NCI-H1048 (cell line): ENCODE measurements at places on chromosomes 12 and 14.
A peak's percentile ranks its signal among the peaks of the same experiment; 100 is the strongest.

DNA sequence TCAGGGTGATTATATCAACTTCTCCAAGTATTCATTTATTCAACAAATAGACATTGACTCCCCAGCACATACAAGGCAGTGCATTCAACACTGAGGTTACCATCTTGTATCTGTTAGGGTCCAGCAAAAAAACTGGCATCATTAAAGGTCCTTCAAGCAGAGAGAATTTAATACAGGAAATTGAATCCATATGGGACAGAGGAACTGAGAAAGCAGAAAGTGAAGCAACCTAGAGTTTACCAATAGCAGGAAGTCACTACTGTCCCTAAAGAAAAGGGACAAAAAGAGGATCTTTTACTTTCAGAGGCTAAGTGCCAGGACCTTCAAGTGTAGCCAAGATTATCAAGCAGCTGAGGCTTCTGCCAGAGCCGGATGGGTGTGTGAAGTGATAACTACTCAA, 237.8 kb upstream of the TBX3 start:
- no peak for DNase-seq

DNA sequence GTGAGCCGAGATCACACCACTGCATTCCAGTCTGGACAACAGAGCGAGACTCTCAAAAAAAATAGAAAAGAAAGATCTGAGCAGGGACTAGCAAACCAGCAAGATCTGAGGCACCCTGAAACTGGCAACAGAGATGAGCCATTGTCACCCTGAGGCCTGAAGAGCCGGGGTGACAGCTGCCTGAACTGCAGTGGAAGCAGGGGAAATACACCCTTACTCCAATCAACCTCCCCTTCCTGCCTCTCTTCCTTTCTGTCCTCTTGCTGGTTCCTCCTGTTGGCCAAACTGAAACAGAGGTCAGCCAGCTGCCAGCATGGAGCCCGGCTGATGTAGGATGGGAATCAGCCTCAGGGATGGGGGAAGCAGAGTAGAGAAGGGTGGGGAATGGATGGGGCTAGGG, 192.0 kb downstream of the CHST11 start:
- no peak for DNase-seq

DNA sequence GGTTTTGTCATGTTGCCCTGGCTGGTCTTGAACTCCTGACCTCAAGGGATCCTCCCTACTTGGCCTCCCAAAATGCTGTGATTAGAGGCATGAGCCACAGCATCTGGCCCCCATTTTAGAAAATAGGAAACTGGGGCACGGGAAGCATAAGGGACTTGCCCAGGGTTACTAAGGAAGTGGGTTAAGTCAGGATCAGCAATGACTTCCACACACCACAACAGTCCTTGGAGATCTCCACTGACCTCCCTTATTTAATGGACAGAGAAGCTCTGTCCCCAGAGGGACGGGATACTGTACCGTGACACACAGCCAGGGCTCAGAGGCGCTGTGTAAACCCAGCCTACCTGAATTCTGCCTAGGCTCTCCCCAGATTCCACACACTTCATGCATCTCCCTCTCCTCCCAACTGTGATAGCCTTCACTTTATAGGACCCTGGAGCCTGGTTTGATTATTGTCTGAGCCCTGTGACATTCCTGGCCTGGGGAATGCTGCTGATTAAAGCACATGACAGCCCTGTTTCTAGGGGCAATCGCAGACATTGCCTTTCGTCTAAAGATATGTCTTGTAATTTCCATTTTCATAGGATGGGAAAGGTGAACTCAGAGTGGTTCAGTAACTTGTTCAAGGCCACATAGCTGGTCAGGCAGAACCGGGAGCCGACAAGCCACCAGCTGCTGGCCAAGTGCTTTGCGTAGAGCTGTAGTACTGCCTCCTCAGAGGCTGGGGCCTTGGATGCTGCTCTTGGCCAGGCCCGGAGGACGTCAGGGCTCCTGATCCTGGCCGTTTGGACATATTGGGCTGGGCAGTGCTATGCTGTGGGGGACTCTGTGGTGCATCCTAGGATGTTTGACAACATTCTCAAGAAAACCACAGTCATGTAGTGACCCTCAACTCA, 20.8 kb downstream of the SERPINA1 start:
- DNase-seq, result no peak

DNA sequence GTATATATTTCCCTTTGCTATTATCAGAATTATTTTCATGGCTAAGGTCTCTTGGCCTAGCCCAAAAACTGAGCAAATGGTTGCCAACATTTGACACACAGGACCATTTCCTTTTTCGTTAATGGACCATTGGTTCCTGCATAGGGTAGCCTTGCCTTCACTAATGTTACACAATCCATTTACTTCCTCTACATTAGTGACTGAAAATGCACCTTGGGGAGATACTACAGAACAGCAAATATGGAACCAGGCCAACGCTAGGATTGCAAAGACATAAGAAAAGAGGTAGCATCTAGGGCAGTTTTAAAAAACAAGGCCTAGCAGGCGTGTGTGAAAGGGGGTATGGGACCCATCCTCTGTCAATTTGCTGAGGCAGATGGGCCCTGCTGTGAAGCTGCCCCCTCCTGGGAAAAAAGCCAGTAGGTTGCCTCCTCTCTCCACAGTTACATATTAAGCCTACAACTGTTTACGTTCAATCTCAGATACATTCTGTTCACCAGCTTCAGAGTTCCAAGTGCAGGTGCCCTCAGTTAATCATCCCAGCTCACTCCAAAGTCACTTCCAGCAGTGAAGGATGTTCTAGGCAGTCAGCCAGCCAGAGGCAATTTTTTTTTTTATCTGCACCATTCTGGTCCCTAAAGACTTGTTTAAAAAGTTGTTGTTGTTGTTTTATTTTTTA, 15.0 kb downstream of the AQP6 start:
- no peak for DNase-seq

GRCh38 chr12:1204581-1205121, 213.6 kb downstream of the ERC1 start:
- DNase-seq, result no peak

DNA sequence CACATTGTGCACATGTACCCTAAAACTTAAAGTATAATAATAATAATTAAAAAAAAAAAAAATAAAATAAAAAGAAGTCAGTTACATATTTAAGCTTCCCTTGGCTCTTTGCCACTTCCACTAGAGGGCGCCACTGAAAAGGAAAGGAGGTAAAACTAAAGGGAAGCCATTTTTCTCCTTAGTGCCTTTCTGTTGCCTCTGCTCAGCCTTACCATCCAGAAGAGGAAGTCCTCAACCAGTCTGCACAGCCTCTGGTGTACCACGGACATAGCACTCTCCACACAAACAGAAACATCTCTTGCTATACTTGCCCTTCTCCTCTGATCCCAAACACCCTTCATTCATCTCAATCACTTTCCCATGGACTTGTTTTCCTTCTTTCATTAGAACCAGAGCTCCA, 169.0 kb upstream of the EEA1 start:
- peak; percentile 20 for DNase-seq

DNA sequence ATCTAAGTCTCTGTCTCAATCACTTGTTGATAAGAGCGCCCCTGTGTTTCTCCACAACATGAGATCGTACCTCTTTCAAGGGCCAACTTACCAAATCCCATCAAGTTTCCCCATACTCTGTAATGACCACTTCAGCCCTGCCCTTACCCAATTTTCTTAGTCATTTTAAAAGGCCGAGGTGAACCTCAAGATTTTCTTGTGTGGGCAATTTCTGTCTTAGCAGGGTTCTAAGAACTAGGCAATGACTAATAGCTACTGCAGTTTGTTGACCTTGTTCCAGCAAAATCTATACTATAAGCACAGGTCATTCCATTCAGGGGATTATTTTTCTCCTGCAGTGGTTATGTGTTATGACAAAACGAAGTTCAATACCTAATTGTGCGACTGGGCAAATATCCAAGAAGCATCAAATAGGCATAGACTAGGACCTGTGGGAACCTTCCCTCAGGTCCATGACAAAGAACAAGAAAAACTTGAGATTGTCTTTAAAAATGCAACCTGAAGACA, 359.8 kb downstream of the PCNX1 start:
- no peak for DNase-seq

GRCh38 chr12:69671597-69671996, 27.5 kb downstream of the BEST3 start:
- DNase-seq, result no peak

GRCh38 chr12:69936214-69936731, 111.2 kb downstream of the MYRFL start:
- DNase-seq, result no peak

DNA sequence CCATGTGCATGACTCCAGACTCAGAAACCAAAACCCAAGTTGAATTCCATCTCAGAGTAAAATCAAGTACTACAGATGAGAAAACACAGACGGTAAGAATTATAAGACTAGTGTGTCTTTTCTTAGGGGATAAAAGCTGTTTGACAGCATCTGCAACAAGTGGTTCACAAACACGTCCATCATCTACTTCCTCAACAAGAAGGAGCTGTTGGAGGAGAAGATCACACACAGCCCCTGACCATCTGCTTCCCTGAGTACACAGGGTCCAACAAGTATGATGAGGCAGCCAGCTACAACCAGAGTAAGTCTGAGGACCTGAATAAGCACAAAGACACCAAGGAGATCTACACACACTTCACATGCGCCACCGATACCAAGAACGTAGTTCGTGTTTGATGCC, 110.7 kb upstream of the ATF7IP start:
- no peak for DNase-seq

DNA sequence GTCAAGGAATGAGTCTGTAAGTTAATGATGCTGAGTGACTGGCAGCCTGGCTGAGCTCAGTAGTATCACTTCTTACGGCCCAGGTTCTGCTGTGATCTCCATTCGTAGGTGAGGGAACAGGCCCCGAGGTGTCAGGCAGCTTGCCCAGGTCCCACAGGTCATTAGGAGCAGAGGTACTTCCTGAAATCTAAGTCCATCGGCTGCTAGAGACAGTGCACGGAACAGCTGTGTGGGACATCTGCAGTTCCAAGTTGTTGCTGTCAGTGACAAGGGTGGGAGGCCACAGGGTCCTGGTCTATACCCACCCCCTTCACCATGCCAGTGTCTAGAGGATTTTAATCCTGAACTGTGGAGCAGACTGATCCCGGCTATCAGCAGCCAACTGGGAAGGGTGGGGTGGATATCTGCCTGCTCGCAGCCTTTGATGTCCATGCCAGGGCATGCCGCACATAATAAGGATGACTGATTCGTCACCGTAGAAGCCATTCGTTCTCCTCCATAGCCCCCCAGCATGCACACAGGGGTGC, 82.3 kb upstream of the RIN3 start:
- DNase-seq, result no peak

GRCh38 chr12:114898159-114898558, 214.2 kb upstream of the TBX3 start:
- no peak for DNase-seq

GRCh38 chr14:73240816-73241480, 3.6 kb downstream of the PAPLN start:
- DNase-seq, result no peak

DNA sequence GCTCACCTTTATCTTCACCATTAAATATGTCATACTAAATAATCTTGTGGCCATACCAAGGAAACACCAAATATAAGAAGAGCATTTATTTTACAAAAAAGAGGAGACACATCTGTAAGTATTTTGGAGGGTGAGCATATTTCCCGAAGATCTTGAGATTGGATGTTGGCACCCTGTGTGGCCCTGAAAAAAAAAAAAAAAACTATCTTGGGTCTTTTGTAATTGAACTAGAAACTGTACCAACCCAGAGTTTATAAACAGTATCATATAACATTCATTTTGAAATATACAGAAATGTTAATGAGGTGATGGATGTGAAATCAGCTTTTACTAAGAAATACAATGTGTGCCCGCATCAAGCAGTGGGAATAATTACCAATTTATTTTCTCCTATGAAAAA, 104.0 kb upstream of the FRMD6 start:
- DNase-seq, result no peak

DNA sequence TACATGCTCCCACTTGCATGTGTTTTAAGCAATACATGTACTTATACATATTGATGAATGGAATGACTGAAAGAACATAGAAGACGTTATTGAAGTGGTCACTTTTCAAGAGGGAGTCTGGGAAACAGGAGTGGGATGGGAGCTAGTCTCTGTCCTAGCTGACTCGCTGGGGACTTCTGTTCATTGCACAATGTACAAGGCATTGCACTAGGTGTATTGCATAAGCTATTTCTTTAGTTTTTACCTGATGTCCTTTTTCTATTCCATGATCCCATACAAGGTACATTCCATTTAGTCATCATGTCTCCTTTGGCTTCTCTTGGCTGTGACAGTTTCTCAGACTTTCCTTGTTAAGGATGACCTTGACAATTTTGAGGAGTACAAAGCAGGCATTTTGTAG, 4.0 kb upstream of the MYO1H start:
- no peak for DNase-seq

DNA sequence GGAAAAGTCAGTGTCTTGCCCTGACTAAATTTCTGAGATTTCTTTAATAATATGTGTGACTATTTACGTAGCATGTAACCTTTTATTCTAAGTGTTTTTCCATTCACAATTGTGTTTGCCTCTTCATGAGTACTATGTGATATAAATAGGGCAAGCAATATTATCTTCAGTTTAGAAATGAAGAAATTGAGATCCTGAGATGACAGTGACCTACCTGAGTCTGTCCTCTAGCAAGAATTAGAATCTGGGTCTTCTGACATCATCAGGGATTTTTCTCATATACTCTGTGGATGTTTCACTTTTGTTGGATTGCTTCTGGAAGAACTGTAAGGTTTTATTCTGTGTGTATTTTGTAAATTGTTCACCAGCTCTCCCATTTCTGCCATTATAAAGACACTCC, 35.0 kb downstream of the TMTC2 start:
- no peak for DNase-seq

DNA sequence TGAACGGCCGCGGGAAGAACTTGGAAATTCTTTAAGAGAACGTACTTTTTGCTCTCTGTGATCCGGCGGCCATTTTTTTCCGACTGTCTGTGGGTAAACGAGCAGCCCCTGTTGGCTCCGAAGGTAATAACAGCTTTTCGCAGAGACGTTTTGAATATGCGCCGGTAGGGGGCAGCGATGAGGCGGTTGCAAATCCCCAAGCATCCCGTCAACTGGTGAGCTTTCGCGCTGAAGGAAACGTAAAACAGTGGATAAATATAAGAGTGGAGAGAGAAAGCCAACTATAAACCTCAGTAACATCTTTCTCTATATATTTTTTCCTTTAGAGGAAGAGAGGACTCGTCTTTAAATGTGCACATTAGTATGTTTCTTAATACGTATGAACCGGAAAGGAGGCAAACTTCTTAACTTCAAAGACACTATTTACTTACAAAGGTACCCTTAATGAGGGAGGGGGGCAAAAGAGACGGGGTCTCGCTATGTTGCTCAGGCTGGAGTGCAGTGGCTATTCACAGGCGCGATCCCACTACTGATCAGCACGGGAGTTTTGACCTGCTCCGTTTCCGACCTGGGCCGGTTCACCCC, 9.6 kb upstream of the NEMF start:
- DNase-seq, result peak; percentile 55

- no peak for DNase-seq
Measured at GRCh38 chr14:68665131-68665530, 127.7 kb downstream of the ZFP36L1 start.
